H7 (cell line): ENCODE measurements at places on chromosomes 2 and 18. TPM values are rescaled to one million over a fixed set of nuclear protein-coding genes. Genes with fewer than 3 reads are reported as not detected.

DNA sequence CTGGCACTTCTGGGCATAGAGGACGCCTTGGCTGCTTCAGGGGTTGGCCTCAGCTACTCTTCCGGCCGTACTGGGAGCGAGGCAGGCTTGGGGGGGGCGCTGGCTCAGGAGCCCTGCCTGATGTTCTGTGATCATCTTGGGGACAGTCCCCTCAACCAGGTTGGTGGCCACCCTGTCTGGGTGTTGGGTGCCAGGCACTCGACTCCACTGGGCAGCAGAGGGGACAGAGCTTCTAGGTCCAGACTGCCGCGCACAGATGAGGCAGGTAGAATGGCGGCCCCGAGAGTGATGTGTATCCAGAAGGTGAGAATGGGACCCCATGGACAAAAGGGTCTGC, 84.9 kb downstream of the ASB1 start:
- no peak for DNase-seq

The TCF7L1 gene
- 9.9 and 10.7 TPM in 2 replicates for total RNA-seq

- DNase-seq, result no peak
These were observed 107.5 kb downstream of the FAM210A start for GRCh38 chr18:13618760-13619438.

DNA sequence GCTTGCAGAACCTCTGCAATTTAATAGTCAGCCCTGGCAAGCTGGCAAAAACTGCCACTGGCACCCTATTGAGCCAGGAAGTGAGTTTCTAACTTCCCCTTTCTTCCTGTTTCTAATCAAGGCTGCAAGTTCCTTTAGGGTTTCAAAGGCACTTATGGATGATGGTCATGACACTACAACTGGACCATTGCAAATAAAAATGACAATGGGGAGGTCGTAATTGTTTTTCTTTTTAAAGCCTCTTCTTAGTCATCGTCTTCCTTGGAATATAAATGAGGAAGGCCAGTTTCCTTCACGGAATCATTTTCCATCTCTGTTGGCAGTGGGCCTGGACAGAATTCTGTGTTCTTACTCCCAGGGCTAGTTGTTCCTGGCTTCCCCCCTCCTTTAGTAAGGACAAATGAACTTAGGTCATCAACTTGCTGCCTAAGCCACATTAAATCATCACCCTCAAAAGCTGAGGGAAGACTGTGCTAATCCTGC, 35.8 kb downstream of the SH3RF3 start:
- no peak for DNase-seq

DNA sequence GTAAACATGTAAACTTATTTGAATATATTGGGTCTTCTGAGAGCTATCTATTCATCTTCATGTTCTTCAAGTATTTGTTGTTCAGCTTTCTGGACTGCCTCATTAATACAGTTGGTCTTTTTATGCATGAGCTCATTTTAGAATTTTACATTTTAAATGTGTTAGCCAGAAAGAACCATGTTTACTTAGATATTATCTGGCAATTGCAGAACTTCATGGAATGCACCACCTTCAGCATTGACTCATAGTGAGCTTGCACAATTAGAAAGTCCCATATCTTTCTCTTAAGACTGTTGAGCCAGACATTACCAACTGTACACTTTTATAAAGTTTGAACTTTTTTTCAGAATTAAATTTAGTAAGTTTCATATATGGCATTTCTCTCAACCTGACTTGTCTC, 536.7 kb downstream of the RIT2 start:
- no peak for DNase-seq

The BCL11A gene
- 30.5 and 34.9 TPM in 2 replicates for total RNA-seq

The ERFE gene
- total RNA-seq, result 8.8 and 11.2 TPM in 2 replicates

DNA sequence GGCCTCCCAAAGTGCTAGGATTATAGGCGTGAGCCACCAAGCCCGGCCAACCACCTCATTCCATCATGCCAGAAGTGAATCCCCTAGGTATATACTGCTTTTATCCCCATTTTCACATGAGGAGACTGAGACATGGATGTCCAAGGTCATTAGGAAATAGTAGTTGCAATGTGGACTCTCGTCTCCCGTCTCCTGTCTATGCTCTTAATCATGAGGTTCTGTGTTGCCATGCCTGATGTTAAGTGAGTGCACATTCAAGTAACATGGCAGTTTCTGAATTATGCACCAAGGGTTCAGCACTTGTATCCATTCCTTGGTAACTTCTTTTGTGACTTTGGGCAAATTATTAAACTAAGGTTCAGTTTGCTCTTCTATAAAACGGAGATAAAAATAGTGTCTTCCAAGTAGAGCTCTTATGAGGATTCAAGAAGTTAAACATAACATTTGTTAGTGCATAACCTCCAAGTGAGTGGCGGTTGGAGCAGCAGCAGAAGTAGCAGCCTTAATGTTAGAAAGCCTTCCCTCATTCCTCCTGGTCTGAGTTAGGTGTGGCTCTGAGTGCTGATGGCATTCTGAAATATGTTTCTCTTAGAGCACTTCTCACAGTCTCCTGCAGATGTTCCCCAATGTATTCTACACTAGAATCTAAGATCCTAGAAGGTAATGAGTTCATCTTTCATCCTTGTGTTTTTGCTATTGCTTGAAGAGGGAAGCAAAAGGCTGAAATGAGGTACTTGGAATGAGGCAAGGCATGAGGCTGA, 21.9 kb downstream of the SOCS6 start:
- no peak for DNase-seq

GRCh38 chr2:24981411-24982136, 9.8 kb upstream of the DNAJC27 start:
- DNase-seq, result no peak
